ENCODE measurements at places on chromosomes 3 and 15.

- no peak for DNase-seq
These were observed 106.0 kb downstream of the KLHL25 start for GRCh38 chr15:85688711-85689110.

GRCh38 chr15:40906991-40907802, 12.9 kb downstream of the VPS18 start:
- DNase-seq = no peak

DNA sequence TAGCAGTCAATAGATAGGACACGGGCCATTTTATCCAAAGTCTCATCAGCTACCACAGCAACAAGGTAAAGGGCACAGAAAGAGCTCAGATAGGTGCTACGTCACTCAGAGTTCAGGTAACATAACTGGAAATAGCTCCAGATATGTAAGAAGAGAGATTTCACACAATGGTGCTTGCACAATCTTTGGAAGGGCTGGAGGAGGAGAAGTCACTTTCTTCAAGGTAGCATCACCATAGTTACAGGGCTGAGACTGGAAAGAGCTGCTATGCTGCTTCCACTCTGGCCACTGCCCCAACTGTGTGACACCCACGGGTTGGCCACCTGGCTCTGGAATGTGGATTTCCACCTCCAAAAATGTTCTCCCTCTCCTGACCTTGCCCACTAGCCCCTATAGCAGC, 448.8 kb upstream of the THBS1 start:
- DNase-seq = no peak

GRCh38 chr3:179666030-179666429, 13.2 kb downstream of the USP13 start:
- DNase-seq = no peak

GRCh38 chr3:30511524-30512251, 94.7 kb upstream of the TGFBR2 start:
- DNase-seq = no peak

DNA sequence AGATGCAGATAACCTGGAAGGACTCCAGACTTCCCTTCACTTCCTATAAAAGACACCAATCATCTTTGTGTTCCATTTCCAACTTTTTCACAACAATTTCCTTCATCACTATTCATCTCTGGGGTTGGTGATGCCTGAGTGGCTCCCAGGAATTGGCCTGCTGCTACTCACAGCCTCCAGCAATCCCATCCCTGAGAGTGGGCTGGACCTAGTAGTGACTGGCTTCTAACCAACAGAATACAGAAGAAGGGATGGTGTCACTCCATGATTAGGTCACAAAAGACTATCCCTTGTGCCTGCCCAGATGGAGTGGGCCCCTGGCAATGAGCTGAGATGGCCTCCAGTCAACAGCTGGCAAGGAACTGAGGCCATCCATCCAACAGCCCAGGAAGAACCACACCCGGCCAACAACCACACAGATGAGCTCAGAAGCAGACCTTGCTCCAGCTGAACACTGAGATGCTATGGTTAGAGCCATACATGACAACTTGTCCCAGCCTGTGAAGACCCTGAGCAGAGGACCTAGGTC, 20.9 kb downstream of the OCA2 start:
- DNase-seq = no peak

DNA sequence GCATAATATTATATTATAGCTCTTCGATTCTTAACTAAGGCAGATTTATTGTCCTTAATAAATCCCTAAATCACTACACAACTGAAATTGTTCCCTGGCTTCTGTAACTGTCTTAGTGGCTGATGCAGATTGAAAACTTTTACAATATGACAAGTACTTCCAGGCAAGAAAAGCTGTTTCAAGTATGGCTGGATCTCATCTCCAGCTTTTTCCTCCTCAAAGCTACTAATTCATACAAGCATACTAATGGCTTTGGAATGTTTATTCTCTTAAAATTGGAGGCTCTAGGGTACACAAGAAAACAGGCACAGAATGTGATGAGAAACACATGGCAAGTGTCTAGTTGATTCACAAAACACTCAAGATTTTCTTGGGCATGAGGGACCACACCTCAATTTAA, 351.5 kb upstream of the ICE2 start:
- no peak for DNase-seq

DNA sequence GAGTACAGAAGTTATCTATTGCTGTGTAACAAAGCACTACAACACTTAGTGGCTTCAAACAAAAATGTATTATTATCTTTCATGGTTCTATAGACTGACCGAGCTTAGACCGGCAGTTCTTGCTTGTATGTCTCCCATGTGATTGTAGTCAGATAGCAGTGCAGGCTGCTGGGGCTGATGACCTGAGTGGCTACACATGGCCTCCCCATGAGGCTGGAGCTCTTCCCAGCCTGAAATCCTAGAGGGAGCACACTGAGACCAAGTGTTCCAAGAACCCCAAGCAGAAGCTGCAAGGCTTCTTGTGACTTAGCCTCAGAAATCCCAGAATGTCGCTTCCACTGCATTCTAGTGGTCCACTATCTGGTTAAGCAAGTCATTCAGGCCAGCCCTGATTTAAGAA, 141.2 kb upstream of the TLE3 start:
- no peak for DNase-seq

- no peak for DNase-seq
These were observed 19.6 kb downstream of the SRGAP3 start for GRCh38 chr3:9229879-9230278.

GRCh38 chr3:55128225-55128823, 200.5 kb upstream of the LRTM1 start:
- no peak for DNase-seq

- DNase-seq = no peak
These were observed 64.3 kb downstream of the SLCO3A1 start for GRCh38 chr15:91917686-91918360.

- DNase-seq = no peak
These were observed 33.9 kb upstream of the C15orf39 start for GRCh38 chr15:75167588-75168350.

DNA sequence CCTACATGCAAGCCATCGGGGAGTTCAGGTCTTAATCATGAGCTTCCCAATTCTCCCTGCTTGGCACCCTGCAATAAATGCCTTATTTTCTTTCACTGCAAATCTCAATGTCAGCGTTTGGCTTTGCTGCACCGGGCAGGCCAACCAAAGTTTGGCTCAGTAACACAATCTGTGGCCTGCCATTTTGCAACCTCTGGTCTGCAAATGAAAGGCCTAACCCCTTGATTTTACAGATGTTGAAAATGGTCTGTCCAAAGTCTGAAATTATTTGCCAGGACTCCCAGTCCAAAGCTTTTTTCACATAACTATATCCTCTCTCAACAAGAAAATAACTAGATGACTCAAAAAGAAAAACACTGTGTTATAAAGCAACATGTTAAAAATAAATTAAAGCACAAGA, 34.0 kb upstream of the LEKR1 start:
- DNase-seq = no peak

GRCh38 chr15:70234256-70234905, 136.7 kb upstream of the TLE3 start:
- no peak for DNase-seq

DNA sequence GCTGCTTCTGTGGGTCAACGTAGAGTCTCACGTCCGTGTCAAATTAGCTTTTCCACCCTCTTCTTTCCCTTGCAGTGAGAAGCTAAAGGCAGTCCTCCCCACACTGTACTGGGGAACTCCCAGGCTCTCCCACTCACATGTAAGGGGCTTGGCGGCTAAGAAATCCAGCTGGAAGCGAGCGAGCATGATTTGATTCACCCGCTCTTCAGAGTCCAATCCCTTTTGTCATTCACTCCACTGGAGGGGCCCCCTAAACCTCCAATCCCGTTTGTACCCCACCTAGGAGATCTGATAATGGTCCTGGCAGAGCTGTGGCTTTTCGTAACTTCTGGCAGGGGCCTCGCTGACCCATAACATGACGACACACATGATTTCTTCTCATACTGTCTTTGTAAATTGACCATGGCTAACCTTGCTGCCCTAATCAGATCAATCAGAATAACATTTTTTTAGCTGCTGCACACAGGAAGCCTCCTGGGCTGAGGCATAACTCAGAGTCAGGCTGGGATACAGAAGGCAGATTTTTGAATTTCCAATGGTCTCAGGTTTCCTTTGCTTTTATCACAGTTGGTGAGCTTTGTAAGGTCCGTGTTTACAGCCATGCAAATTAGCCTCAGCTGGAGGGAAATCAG, 235.2 kb downstream of the GREM1 start:
- DNase-seq = no peak

DNA sequence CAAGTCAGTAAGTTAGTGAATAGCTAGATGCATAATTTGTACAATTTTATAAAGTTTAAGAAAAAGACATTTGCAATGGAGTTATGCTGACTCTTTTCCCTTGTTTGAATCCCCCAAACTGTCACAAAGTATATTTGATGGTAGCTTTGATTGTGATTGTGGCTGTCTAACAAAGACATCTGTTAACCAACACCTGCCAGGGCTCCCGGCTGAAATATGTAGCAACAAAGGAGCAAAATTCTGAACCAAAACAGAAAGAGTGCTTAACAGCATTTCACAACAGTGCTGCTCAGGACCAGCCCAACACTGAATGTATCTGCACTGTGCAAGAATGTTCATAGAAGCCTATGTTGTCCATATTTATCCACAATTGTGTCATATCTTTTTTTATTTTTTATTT, 39.4 kb downstream of the LEO1 start:
- DNase-seq = no peak

GRCh38 chr15:68518785-68519430, 59.9 kb upstream of the CORO2B start:
- DNase-seq = no peak

DNA sequence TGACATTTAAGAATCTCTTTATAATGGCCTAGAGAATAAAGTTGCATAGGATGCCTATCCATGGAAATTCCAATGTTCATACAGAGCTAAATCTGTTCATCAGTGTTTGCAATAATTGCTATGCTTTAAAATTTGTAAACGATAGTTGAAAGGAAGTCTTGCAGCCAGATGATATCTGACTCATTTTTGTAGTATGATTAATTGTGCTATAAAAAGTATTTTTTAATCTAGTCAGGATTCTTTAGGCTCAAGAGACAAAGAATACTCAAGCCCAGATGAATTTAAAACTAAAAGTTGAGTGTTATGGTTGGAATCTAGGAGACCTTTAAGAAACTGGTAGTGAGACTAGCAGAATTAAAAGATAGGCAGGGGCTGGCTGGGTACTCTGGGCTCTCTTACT, 50.5 kb downstream of the SUCNR1 start:
- no peak for DNase-seq

- DNase-seq = no peak
These were observed 66.7 kb downstream of the PLD1 start for GRCh38 chr3:171743327-171744157.

DNA sequence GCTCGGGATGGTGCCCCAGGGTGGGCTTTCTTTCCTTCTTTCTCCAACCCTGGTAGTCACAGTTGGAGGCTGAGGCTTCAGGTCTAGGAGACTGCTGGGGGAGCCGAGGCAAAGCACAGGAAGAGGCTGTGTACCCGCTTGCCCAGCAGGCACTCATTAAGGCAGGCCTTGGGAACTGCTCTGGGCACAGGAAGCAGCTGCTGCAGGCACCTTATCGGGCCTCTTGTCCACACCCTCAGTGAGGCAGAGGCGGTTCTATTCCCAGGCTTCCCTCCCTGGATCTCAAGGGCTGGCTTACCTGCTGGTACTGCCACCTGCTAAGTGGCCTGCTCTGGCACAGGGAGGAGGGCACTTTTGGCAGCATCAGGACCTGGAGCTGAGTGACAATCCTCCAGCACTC, 15.8 kb upstream of the GRM2 start:
- no peak for DNase-seq

GRCh38 chr3:117499189-117499870, 789.8 kb downstream of the TUSC7 start:
- no peak for DNase-seq

DNA sequence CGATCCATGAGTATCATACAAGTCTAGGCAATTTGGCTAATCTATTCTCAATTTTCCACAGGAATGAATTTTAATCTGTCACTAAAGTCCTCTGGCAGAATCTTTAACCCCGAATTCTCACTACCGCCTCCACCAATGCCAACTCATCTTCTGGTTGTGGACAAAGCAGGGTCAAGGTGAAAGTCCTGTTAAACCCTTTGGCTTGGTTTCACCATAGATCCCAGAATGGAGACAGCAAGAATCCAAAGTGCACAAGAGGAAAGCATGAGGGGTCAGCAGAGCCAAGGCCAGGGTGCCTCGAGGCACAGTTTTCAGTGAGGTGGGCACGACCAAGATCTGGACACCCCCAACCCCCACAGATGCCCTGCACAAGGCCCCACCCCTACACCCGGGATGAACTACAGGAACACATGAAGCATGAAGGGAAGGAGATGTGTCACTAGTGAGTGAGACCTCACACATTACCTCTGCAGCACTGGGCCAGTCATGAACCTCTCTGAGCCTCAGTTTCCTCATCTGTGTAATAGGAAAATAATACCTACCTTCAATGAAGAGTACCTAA, 466.2 kb downstream of the EPHB1 start:
- no peak for DNase-seq

DNA sequence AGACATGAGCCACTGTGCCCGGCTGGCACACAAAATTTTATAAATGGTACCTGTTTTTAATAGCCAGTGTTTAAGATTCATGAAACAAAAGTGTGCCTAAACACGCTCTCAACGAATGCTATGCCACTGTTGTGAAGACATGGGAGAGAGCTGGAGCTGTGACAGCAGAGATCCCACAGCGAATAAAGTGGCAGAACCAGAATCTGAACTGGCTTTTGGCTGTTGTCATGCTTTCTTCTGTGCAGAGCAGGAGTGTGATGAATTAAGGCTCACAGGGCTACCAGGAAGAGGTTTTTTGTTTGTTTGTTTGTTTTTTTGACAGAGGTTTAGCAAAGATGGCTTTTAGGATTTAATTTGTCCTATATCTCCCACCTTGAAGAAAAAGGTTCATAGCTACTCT, 14.5 kb downstream of the PTPRG start:
- DNase-seq = no peak

- no peak for DNase-seq
These were observed 57.0 kb downstream of the MLH1 start for GRCh38 chr3:37050282-37050681.

GRCh38 chr3:57961828-57962447, 46.3 kb upstream of the FLNB start:
- DNase-seq = no peak

- DNase-seq = no peak
These were observed 229.5 kb downstream of the SHQ1 start for GRCh38 chr3:72618739-72619138.

GRCh38 chr15:100131321-100132224, 210.2 kb downstream of the ADAMTS17 start:
- DNase-seq = no peak

DNA sequence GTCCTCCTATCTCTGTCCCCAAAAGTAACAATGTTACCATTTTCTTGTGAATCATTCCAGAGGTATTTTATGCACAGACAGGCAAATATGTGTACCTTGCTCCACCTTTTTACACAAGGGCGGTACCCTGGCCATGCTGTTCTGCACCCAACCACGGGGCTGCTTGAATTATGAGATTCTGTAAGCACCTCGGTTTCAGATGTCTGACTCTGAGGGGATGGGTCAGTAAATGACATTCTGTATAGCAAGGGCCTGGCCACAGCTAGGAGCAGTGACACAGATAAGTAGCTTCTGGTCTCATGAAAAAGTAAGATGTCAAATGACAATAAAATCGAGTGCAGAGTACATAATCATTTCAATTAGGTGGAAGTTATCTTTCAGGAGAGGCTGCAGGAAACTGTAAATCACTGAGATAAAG, 30.4 kb upstream of the FLNB start:
- DNase-seq = no peak

Data from left renal cortex interstitium (tissue), 4 donors.